MG63 (cell line): ENCODE measurements at places on chromosomes 7 and 10.

- DNase-seq: no peak
These were observed 22.5 kb downstream of the CTBP2 start for GRCh38 chr10:125137601-125138438.

- DNase-seq: no peak
These were observed 3.9 kb upstream of the GPER1 start for GRCh38 chr7:1083729-1084657.

- DNase-seq: no peak
These were observed 12.5 kb downstream of the RNF32 start for GRCh38 chr7:156652886-156653568.

GRCh38 chr10:69065406-69066361, 22.2 kb upstream of the SRGN start:
- DNase-seq: peak; percentile 46

DNA sequence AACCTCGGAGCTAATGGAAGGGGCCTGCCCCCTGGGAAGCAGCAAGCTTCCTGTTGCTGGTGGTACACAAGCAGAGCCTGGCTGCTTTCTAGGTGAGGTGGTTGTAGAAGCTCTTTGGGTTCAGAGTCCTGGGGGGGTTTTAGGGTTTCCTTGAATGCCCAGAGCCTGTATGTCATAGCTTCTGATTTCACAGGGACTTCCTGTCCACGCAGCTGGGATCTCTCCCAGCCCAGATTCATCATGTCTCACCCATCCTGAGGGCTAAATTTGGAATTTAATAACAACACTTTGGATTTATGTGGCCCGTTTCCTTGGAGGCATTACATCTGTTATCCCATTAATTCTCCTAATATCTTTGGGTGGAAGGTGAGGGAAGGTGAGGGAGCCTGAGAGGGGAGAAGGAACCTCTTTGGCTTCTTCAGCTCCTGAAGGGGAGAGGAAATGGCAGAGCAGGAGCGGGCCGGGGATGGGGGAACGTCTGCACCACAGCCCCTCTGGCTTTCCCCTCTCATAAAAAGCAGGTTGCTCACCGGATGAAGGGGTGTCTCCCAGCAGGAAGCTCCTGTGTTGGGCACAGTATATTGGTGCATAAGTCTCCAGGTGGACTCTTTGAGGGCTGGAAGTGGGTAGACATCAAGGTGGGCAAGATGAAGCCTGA, 19.7 kb downstream of the RPS24 start:
- DNase-seq: peak; percentile 78

DNA sequence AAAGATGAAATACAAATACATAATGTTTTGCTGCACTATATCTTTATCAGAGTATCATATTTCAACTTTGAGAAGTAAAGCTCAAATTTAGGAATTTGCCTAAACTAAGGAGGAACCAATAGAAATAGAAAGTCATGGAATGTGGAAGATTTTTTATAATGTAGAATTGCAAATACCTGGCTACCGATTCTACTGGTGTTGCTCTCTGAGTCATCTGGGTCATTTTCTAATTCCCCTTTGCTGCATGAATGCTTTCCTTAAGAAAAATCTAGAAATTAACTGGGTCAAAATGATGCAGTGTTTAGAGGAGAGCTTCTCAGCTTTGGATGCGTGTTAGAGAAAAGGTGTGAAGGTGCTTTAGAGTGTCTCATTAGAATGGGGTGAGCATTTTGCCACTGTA, 568.9 kb upstream of the ANKRD30A start:
- no peak for DNase-seq

DNA sequence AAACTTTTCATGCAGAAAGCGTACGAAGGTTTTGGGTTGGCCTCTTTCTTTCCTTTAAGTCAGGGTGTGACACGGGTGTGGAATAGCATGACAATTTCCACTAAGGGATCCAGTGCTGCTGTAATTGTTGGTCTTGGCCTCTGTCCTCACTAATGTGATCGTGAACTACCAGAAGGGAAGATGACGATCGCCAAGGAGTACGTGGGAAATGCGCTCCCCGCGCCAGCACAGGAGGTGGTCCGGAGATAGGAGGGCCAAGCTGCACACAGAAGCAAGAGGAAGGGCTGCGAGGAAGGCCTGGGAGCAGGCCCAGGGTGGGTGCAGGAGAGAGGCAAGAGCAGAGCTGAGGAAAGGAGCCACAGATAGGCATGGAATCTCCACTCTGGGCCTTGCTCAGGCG, 79.7 kb upstream of the PODXL start:
- DNase-seq: no peak

DNA sequence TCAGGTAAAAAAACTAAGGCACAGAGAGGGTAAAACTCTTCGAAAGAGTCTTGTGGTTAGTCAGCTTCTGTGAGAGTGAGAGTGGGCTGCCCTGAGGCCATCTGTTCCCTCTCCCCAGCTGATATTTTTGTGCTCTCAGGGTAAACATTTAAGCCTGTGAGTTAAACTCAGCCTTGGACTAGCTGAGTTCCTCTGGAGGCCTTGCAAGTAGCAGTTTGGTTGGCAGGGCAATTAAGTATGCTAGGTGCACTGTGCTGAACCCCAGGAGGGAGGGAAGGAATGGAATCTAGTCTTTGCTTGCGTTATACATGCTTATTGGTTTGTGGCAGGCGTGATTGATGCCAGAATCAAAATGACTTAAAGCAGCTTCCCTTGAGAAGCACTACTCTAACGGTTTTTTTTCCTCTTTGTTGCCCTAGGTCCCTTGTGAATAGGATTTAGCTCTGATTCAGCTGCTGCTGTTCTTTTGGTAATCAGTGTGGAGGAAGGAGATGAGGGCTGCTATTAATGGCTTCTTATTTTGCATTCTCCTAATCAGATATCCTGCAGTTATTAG, 140.2 kb downstream of the AUTS2 start:
- DNase-seq: no peak

DNA sequence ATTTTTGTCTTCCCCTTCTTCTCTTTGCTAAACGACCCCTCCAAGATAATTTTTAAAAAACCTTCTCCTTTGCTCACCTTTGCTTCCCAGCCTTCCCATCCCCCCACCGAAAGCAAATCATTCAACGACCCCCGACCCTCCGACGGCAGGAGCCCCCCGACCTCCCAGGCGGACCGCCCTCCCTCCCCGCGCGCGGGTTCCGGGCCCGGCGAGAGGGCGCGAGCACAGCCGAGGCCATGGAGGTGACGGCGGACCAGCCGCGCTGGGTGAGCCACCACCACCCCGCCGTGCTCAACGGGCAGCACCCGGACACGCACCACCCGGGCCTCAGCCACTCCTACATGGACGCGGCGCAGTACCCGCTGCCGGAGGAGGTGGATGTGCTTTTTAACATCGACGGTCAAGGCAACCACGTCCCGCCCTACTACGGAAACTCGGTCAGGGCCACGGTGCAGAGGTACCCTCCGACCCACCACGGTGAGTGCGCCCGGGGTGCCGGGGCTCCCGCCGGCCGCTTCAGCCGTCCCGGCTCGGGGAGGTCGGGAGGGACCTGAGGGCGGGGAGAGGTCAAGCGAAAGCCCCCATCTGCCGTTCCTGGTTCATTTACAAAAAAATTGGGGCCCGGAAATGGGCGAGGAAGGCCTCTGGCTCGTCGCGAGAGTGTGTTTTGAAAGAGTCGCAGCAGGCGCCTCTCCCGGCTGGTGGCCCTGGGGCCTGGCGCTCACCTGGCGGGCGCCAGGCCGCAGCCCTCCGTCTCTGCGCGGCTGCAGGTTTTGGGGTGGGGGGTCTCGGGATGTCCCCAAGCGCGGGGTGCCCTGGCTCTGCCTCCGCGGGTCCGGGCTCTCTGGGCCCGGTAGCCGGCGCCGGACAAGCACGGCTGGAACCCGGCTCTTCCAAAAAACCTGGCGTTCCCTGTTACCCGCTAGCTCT, 1.2 kb downstream of the GATA3 start:
- no peak for DNase-seq

- no peak for DNase-seq
These were observed 70.4 kb downstream of the COA1 start for GRCh38 chr7:43658718-43659548.

- DNase-seq: no peak
These were observed 112.6 kb downstream of the PTPRZ1 start for GRCh38 chr7:121985476-121986030.

- DNase-seq: no peak
These were observed 15.0 kb upstream of the ENO4 start for GRCh38 chr10:116833986-116834985.

DNA sequence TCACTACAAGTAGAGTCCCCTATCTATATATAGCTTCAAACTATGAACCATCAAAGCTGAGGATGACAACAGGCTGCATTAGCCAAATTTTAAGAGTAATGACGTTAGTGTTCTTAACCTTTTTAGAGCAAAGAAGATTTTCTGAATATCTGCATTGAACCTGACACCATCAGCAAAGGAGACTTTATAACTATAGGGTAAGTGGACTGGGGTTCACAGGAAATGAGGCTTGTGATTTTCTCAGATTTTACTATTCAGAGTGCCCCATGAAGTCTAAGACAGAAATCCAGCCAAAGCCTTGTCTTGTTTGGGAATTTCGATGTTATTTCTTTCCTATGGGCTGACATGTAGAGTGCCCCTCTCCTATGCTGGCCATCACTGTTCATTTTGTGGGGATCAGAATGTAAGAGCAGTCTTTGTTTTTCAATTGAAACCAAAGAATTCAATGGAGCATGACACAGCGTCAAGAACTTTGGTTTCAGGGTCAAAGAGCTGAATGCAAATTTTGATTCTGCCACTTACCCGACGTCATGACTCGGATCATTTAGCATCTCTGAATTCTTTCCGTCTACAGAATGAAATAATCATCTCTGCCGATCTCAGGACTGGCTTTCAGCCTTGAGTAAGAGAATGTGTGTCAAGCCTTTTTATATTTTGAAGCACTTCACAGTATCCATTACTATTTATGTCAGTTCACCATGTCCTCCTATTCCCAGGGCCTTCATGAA, 52.7 kb downstream of the DENND11 start:
- no peak for DNase-seq

- DNase-seq: no peak
These were observed 143.0 kb downstream of the GFRA1 start for GRCh38 chr10:116130006-116130405.

GRCh38 chr7:64599359-64599758, 36.5 kb upstream of the ZNF680 start:
- DNase-seq: no peak

DNA sequence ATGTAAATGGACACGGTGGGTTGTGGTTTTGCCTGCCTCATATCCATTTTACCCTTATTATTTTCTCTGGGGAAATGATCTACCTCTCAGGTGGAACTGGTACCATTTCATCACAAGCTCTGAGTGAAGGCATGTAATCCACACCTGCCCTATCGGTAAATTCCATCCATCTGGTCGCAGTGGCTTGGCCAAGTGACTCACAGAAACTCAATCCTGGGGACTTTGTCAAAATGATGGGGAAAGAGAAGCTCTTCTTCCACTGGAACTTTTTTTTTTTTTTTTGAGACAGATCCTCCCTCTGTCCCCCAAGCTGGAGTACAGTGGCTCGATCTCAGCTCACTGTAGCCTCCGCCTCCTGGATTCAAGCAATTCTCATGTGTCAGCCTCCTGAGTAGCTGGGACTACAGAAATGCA, 48.2 kb upstream of the ANKRD1 start:
- DNase-seq: no peak

DNA sequence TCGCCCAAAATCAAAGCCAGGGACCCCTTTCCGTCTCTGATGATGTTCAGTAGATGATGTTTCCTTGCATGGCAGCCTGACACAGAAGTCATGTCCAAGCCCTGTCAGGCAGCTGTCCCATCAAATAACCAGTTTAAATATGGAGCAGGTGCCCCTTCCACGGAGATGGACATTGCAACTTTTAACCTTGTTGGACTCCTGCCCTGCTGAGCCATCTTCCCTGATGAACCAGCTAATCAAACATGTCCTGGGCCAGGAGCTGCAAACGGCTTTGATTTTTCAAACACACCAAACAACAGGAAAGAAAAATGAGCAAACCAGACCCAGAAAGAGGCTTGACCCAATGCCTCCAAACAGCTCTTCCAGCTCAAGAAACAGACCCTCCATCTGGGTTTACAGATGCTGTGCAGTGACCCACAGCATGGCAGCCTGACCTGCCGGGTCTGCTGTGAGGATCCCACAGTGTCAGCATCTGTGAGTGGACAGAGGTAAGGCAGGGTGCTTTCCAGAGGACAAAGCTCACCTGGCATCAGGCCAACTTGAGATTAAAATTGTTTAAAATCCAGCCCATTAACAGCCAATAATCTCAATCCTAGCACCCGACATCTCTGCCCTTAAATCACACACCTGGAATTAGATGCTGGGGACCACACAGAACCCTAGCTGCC, 372.6 kb downstream of the GRID1 start:
- no peak for DNase-seq

GRCh38 chr10:121804460-121804859, 123.4 kb downstream of the ATE1 start:
- peak; percentile 68 for DNase-seq

DNA sequence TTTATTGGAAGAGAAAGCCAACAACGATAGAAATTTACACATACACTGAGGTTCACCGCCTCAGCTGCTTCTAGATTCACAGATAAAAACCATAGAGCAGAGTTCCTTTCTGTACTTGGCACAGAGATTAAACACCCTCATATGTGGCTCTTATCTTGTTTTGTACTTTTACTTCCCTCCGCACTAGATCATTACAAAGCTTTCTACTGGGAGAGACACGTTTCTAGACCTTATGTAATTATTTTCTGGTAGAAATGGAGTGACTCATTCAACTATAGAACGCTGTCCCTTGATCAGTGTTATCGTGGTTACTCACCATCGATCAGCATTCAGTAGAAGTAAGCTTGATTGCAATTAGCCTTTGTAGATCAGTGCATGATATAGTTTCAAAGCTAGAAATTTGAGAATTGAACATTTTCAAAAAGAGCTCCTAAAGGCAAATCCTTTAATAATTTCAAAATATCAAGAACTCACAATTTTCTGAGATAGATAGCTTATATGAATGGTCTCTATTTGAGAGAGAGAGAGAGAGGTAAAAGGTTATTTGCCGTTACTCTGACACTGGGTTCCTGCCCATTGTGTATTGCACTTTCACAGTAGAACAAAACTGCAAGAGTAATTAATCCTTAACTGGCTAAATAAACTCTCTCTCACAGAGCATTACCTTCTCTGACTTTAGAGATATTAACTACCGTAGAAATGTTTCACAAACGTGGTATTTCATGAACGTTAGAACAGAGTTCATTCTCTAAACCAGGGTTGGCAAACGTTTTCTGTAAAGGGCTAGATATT, 26.1 kb upstream of the DNAJC1 start:
- no peak for DNase-seq

DNA sequence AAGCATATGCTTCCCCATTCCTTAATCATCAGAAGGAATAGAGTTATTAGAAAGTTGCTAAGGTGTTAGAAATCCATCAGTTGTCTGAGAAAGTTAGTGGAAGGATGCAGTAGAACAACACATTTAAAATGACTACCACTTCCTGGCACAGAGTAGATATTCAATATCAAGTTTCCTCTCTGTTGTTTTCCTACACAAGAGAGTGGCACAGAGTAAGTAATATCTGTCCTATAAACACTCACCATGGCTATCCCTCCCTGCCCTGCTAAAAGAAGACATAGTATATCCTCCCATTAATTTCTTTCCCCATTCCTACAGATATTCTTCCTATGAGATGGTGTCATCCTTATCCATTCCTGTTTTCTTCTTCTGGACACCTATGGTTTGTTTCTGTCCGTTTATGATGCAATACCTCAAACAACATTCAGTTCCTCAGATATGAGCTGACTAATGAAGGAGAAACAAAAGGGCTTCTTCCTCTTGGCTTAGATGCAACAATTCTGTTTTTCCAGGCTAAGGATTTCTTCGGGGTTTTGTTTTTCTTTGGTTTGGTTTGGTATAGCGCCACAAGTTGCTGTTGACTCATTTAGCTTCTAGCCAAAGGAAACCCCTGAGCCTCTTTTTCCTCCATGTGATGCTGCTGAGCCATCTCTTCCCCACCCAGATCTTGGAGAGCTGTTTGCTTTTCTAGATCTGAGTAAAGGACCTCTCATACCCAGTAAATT, 32.9 kb upstream of the BPGM start:
- DNase-seq: peak; percentile 75

GRCh38 chr7:127922656-127923055, 108.6 kb downstream of the LRRC4 start:
- DNase-seq: no peak
